ENCODE measurements at places on chromosomes 1 and 21.

GRCh38 chr1:7278827-7279765 is 492.0 kb upstream of the VAMP3 start:
- no peak for DNase-seq

GRCh38 chr1:65281846-65282245 is 27.5 kb upstream of the DNAJC6 start:
- no peak for DNase-seq

GRCh38 chr1:85339656-85340399 is 63.4 kb upstream of the BCL10 start:
- DNase-seq = no peak

GRCh38 chr1:242523719-242524570 is 552 bp downstream of the PLD5 start:
- peak; percentile 85 for DNase-seq

- no peak for DNase-seq
Measured at GRCh38 chr1:115671176-115671934, 29.6 kb downstream of the VANGL1 start.

DNA sequence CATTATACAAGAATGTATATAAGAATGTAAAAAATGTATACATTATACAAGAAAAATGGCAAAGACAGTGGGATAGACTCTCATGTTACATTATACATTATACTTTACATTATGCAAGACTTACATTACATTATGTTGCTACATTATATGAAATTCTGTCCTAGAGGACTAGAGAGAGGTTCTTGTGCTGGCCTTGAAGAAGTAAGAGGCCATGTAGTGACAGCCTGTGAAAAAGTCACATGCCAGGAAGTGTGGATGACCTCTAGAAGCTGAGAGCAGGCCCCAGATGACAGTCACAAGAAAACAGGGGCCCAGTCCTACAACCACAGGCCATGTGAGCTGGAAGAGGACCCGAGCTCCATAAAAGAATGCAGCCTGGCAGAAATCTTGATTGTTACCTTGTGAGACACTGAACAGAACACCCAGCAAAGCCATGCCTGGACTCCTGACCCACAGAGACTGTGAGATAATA is 30.5 kb upstream of the AHCYL1 start:
- DNase-seq = no peak

DNA sequence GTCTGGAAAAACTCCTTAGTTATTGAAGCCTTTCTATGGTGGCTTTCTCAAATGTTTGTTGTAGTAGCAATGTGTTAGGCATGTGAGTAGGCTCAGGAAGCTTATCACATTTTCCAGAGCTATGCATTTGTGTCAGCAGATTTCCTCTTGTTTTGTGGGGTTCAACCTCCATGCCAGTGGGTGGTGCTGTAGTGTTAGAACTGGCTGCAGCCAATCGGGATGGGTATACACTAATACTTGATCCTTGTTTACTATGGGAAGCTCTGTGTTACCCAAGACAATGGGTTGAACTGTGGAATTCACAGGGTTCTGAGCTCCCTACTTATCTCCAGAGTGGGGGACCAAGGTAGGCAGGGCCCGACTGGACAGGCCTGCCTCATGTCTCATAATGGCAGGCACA is 348.5 kb upstream of the ADAMTS5 start:
- no peak for DNase-seq

- DNase-seq = no peak
Measured at GRCh38 chr1:20167126-20167525, 18.8 kb upstream of the UBXN10 start.

GRCh38 chr21:37231671-37232070 is 35.5 kb downstream of the VPS26C start:
- no peak for DNase-seq

GRCh38 chr1:205346956-205347574 is 9.7 kb downstream of the KLHDC8A start:
- no peak for DNase-seq

DNA sequence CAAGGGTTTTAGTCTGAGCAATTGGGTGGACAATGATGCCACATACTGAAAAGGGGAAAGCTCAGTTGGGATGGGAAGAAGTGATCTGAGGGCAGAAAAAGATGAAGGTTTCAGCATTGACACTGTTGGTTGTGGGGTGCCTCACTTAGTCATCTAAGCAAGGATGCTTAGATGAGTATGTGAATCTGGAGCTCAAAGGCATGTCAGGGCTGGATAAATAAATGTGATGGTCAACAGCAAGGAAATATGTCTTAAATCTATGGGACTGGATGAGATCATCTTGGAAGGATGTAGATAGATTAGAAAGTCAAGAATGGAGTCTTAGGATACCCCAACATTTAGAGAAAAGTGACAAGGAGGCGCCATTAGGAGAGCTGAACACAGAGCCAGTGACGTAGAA is 114.6 kb downstream of the ZBTB18 start:
- DNase-seq = no peak

DNA sequence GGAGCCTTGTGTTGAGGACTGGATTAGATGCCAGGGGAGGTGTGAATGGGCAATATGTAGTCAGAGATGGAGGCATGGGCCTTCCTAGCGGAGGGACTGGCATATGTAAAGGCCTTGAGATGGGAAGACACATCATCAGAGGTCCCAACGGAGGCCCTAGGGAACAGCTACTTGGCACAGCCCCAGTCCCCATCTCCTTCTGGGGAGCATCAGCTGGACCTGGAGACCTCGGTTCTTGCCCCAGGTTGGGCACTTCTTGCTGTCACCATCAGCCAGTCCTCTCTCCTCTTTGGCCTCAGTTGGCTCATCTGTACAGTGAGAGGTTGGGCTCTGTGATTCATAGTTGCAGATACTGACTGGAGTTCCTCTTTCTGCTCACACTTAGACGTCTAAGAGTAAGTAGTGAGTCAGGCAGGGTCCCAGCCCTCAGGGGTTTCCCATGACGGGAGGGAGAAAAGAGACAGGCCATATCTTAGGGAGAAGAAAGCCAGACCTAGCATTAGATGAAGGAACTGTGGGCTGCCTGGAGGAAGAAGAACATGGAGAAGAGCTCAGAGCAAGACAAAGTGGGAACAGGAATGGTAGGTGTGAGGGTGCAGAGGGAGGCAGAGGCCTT is 3.4 kb upstream of the MARCKSL1 start:
- no peak for DNase-seq
